ENCODE measurements at places on chromosomes 16 and 17.

GRCh38 chr17:28366605-28367004 is 1.6 kb upstream of the SEBOX start:
- no peak for DNase-seq

- no peak for DNase-seq
Observed at GRCh38 chr17:48228720-48229119, 121.2 kb downstream of the SNX11 start.

- no peak for DNase-seq
Observed at GRCh38 chr17:81257533-81257932, 18.4 kb downstream of the NDUFAF8 start.

DNA sequence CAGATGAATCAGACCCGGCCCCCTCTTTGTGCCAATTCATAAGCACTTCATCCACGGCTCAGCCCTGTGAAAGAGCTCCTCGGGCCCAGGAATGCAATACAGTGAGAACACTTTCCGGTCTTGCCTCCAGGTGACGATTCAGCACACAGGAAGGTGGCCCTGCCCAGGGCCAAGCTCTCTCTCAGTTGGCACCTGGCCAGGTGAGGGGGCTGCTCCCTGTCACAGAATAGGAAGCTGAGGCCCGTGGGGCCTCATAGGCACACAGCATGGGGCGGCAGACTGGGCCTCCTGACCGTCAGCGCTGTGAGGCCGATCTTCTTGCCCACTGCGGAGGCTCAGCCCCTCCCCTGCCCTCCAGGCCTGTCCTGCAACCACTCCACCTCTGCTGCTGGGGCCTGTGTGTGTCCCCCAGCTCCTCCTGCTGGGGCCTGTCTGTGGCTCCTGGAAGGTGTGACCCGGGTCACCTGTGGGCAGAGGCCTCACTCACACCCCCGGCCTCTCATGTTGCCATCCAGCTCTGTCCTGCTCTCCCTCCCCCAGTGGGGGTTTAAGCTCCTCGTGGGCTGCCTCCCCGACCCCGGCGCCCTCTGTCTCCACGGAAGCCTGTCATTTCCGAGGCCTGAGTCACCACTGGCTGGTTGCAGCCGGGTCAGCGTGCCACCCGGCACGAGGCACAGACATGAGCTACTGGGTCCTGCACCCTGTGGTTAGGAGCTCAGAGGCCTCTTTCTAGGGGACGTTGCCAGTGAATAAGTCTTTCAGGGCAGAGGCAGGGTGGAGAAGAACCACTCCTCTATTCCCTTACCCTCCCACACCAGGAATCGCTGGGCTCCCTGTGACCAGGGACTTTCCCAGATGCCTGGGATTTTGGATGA is 114.4 kb downstream of the SEC14L1 start:
- DNase-seq: no peak

DNA sequence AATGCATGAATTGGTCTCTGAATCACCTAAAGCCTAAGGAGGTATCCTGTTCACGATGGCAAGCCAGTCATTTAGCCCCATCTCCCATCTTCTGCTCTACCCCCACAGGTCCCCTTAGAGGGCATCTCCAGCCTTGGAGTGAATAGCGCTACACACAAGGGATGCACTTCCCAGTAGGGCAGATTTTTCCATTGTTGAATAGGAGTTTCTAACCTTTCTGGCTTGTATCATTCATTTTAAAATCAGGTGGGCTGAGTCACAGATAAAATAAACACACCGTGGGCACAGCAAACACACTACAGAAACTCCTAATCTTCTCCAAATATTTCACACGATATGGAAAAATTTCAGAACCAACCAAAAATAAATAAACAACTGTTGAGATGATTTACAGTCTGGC is 201.2 kb upstream of the NOG start:
- no peak for DNase-seq

GRCh38 chr17:55693254-55694216 is 29.1 kb downstream of the TMEM100 start:
- no peak for DNase-seq

DNA sequence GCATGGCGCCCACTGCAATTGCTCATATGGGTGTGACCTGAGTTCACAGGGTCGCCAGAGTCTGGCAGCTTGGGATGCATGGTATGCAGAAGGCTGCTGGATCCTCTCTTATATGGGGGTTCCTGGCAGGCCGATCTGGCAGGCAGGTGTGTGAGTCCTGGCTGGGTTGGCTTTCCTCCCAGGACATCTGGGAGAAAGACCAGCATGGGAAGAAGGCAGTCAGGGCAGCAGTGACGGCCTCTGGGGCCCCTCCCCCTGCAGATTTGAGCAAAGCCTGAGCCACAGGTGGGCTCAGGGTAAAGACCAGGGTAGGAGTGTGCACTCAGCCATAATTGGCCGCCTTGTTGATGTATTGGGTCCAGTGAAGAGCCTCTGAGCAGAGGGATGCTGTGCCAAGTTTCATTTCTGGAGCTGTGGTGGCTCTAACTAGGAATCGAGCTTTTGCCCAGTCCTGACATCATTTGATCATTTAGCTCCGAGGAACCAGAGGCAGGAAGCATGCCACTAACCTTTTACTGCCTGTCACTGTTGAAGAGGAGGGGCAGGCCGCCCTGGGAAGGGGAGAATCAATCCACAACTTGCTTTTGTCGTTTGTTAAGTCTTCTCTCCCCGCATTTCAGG is 174.3 kb downstream of the CCDC182 start:
- no peak for DNase-seq

DNA sequence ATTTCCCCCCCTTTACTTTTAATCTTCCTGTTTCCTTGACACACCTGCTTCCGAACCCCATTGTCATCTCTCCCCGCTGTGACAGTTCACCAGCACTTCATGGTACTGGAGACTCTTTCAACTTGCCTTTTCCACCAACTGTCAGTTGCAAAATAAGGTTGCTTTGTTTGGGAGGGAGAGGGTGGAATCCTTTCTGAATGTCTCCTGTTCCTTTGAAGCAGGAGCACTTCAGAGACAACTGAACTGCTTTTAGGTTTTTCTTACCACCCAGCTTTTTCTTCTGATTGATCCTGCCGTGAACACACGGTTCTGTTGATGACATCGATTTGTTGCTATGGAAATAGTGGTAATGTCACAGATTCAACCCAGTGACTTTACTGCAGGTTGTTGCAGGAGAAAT is 42.0 kb downstream of the RPA1 start:
- no peak for DNase-seq

GRCh38 chr17:40735016-40735415 is 20.1 kb downstream of the KRT25 start:
- DNase-seq: no peak

GRCh38 chr16:22685459-22685830 is 128.5 kb upstream of the HS3ST2 start:
- DNase-seq: no peak

GRCh38 chr17:32253117-32253611 is 12.5 kb upstream of the RHBDL3 start:
- peak; percentile 83 for DNase-seq

- DNase-seq: no peak
Observed at GRCh38 chr16:1071561-1072225, 854 bp upstream of the SSTR5 start.

DNA sequence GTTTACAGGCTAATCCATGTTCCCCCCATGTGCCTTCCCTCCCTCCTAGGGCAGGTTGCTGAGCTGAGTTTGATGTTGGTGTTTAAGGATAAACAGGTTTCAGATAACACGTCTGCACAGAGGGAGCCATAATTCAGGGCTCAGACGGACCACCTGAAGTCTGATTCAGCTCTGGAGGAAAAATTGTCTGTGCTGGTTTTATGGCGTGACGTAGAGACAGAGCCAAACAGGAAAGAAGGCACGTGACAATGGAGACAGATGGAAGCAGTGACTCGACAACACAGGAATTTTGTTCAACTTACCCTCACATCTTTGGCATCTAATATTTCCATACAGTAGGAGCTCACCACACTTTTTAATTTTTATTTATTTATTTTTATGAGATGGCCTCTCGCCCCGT is 10.7 kb upstream of the USP10 start:
- DNase-seq: no peak

- DNase-seq: no peak
Observed at GRCh38 chr17:7417056-7417655, 3.0 kb upstream of the SPEM1 start.

DNA sequence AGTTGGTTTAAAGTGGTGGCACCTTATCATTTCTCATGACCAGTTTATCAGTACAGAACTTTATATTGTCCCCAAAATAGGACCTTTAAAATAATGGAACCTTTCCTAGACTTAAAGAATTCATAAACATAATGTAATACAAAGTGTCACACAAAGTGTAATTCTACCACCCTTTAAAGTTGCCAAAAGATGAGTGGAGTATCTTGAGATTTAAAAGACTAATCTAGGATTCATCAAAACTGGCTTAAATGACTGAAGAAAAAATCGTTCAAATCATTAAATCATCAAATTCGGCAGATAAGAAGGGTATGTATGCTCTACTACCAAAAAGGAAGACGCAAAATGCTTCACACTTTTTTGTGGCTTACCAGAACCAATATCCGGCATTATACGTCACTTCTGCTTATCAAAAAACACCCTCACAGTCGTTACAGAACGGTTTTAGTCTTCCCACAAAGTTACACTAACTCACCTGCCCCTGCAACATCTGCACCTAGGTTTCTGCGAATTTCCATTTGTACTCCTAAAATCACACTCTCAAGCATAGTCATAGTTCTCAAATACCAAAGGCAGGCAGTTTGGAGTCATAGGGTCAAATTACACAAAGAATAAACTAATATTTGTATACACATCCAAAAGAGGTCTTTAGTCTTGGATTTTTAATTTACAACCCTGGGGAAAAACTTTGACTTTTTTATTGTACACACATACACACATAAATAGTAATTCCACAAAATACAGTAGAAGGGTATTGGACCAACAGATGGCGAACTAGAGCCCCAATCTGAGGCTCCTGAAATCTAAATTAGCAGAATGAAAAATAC is 1.4 kb upstream of the KANSL1 start:
- DNase-seq: peak; percentile 72

DNA sequence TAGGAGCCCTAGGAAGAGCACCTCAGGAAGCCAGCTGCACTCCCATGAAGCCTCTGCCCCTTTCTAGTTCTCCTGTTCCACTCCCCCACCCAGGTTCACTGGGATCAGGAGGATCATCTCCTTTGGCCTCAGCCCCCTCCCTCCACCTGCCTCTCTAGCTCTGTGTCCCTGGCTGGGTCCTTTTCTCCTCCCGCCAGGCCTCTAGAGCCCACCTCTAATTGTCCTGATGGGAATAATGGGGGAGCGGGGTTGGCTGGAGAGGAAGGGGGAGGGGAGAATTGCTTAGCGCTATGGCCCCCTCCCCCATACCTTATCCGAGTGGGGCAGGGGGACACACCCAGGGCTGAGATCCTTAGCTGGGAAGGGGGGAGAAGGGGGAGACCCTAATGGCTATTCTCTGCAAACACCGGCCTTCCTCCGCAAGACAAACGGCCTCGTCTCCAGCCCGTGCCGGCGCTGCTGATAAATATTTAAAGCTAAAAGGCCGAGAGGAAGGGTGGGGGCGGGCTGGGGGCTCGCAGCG is 997 bp downstream of the HOXB7 start:
- no peak for DNase-seq

DNA sequence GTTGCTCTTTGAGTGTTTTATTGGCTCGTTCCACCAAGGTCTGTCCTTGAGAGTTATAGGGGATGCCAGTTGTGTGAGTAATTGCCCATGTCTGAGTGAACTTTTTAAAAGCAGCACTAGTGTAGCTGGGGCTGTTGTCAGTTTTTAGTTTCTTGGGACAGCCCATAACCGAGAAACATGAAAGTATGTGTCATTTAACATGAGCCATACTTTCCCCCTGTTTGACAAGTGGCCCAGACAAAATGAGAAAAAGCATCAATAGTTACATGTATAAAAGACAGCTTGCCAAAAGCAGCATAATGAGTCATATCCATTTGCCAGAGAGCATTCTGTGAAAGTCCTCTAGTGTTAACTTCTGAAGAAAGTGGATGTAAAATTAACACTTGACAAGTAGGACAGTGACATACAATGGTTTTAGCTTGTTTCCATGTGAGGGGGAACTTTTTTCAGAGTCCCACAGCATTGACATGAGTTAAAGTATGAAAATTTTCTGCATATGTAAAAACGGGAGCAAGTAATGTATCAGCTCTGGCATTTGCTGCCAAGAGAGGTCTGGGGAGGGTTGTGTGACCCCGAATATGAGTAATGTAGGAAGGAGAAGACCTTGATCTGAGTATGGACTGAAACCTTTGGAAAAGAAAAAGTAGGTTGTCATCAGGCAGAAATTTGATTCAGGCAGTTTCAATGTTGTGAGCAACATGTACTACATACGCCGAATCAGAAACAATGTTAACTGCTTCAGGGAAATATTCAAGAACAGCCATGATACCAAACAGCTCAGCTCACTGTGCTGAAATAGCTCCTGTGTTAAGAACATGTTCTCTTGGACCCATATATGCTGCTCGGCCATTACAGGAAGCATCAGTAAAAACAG is 56.8 kb upstream of the ARL4D start:
- no peak for DNase-seq

- DNase-seq: no peak
Observed at GRCh38 chr16:57172721-57173290, 13.0 kb downstream of the PSME3IP1 start.

- DNase-seq: no peak
Observed at GRCh38 chr17:54971147-54971546, 2.6 kb downstream of the STXBP4 start.

DNA sequence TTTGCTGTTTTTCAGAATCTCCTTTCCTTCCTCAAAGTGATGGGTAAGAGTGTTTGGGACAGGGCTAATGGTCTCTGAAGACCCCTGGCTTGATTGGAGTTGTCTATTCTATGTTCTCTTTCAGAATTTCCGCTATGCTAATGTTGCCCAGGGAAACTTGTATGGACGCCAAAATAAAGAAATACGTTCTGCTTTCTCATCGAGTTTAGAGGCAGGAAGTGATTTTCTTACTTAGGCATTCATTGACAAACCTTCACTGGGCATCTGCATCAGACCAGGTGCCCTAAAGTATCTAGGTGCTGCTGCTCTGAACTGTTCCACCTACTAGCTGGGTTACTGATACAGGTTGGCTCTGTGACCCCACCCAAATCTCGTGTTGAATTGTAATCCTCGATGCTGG is 787.9 kb upstream of the EEF2KMT start:
- DNase-seq: no peak

- no peak for DNase-seq
Observed at GRCh38 chr17:64547319-64547718, 40.5 kb downstream of the CEP95 start.
